ENCODE measurements at places on chromosomes 5 and 9.

DNA sequence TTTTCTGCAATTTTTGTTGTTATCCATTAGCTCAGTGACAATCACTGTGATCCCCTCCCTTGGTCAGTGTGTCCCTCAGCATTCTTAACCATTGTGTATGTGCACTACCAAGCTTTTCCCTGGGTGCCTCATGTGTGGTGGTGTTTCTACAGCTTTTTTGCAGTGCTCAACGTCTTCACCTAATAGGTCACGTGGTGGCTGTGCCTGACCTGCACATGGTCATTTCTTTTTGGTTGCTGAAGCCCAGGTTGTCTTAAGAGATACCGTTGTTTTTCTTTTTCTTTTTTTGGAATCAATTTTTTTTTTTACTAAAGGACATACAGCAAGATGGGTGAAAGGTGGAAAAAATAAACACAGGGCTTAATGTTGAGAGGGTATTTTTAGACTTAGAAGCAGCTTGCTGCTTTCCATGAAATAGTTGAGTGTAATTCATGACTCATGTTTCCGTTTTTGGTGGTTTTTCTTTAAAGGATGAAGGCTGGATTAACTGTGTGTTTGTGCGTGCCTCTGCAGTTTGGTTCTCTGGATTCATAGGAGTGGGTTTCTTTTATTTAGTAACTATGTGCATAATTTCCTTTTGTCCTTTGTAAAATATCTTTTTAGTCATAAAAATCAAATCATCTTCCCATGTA lies 22.2 kb downstream of the SH3GL2 start:
- DNase-seq = peak; percentile 48

DNA sequence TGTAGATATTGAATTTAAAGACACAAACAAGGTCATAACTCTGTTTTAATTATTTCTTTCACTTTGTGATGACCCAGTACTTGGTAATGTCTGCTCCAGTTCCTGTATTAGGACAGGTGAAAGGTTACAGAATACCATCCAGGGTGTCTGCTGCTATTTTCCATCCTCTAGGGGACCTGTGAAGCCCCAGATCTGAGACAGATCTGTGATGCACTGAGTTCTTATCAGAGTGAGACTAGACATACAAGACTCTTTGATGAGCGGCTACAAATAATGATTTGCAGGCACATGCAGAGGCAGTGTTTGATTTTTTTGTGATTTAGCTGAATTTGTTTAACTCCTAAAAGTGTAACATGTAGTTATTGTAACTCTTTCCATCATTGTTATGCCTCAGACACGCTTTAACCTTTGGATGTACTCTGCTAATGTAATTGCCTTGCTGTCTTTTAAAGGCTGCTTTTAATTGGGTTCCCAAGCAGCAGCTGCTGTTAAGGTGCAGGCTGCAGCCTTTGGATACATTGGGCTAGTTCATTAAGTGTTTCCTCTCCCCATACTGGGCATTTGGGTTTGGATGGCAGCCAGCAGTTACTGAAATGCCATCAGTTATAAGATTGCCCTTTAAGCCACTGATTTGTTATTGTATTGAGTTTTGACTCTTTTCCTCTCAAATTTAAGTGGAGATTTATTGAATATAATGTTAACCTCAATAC lies 63.3 kb downstream of the RASGRF2 start:
- no peak for DNase-seq

DNA sequence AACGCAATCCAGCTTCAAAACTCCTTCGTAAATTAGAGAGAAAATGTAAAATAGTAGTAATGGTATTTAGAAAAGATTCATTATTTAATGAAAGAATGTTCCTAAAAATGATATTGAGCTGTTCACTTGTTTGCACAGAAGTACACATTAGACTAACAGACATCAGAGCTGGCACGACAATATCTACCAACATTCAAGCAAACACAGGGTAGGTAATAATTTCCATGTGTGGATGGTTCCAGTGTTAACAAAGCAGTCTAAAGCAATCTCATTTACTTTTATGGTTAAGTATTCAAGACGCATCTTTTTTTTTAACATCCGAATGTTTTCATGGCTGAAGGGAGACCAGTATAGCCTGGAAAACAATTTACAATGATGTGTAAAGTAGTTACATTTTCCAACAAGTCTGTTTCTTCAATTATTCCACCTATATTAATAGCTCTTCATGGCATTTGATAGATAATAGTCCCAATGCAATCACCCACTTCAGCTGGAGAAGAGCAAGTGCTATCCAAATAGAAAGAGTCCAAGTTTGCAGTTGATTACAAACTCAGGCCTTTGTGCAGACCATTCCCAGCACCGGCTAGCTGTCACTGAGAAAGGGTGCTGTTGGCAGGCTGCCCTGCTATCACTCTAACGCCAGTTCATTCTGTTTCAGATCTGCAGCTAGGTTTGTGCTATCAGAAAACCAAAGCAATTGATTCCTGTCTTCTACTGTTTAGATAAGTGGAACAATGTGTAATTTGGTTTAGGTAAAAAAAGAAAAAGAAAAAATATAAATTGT lies 458.8 kb downstream of the DTWD2 start:
- DNase-seq = no peak

DNA sequence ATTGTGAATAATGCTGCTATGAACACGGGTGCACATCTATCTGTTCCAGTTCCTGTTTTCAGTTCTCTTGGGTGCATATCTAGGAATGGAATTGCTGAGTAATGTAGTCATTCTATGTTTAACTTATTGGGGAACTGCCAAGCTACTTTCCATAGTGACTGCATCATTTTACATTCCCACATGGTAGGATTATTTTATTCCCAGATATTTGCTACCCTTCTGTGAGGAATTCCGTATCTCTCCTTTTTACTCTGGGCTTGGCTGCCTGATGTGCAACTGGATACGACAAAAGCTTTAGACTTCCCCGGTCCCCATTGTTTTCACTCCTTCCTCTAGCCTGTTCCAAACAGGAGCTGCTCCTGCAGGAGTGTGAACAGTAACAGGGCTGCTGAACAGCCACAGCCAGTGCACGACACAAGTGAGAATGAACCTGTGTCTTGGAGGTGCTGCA lies 7.2 kb downstream of the TAS2R1 start:
- DNase-seq = peak; percentile 77

DNA sequence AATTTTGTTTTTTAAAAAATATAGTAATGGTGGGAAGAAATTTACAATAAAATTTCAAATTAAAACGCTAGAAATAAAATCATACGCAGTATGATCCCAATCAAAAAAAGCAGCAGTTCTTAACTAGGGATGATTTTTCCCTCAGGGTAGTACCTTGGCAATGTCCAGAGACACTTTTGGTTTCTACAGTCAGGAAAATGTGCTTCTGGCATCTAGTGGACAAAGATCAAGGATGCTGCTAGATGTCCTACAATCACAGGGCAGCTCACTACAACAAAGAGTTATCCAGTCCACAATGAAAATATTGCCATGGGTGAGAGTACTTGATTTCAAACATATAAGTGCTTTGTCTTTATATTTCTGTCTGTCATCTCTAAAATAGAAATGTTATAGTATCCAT lies 400.2 kb upstream of the SGCD start:
- no peak for DNase-seq

GRCh38 chr5:346229-346935 lies 24.9 kb downstream of the AHRR start:
- no peak for DNase-seq

DNA sequence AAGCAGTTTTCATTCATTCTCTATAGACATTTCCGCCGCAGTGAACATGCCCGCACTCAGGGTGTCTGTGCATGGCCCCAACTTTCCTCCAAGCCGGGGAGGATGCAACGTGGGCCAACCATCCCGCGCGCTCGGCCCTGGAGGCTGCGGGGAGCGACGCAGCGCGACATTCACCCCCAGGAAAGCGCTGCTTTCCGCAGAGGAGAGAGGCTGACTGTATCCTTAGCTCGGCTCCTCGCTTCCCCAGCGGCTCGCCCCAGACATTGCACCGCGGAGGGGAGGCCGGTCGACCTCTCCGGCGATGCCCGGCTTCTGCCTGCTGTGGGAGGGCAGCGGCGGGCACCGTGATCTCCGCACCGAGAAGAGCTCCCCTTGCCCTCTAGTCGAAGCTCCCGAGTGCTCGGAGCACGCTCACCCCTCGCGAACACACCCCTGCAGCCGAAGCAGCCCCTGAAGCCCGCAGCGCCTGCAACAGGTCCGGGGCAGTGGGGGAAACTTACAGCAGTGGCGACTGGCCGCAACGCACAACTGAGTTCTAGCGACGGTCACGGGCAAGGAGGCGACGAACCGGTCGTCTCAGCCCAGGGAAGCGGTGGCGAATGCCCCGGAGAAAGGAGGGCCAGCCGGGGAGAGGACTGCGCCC lies 600 bp downstream of the ENC1 start:
- DNase-seq = no peak

- no peak for DNase-seq
Observed at GRCh38 chr5:60997721-60998120, 52.7 kb downstream of the NDUFAF2 start.

DNA sequence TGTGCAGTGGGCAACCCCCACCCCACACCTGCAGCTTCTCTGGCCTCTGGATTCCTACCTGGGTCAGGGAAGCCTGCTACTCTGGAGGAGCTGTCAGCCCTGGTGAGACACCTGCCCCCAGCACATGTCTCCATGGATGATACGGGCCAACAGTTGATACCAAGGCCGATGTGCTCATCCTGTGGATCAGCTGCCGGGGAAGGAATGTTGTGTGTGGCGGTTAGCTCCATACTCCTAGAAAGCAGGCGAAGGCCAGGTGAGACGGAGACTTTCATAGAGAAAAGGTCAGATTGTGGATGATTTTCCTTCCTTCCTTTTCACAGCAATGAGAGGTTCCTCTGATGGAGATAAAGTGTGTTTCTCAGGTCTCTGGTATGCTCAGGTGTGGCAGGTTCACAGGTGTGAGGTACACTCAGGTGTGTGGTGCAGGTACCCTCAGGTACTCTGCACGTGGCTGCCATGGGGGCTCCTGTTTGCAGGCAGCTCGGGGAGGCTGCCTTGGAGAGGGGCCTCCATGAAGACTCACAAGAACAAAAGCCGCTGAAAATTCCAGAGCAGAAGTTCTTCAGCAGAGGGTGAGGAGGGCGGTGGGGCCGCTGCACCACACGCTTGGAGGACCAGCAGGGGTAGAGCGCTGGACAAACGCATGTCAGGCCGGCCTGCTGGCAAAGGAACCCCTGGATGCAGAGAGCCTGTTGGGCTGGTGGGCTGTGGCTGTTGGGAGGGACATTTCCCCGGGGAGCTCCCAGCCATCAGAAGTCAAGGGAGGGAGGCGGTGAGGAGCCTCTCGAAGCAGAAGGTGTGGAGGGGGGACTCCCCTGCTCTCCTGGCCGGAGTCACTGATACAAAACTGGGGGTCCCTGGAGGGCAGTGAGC lies 5.1 kb upstream of the AHRR start:
- no peak for DNase-seq

DNA sequence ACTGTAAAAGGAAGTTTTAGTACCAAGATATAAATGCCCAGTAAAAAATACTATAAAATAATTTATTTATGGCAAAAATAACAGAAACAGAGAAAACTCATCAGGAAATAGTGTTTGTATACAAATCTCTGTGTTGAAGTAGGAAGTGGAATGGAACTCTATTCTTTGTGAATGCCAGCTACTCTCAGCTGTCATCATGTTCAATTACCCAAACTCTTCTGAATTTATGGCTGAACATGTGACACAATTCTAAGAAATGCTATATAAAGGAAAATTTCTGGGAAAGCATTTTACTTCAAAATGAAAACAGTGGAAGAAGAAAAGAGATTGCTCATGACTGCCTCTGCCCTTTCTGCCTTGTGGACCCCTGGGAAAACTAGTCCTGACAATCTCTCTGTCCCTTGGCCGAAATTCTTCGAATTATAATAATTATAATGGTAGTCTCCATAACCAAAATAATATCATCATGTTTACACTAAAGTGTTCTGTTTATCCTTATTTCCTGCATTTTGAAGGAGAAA lies 522.3 kb upstream of the ST8SIA4 start:
- DNase-seq = no peak

DNA sequence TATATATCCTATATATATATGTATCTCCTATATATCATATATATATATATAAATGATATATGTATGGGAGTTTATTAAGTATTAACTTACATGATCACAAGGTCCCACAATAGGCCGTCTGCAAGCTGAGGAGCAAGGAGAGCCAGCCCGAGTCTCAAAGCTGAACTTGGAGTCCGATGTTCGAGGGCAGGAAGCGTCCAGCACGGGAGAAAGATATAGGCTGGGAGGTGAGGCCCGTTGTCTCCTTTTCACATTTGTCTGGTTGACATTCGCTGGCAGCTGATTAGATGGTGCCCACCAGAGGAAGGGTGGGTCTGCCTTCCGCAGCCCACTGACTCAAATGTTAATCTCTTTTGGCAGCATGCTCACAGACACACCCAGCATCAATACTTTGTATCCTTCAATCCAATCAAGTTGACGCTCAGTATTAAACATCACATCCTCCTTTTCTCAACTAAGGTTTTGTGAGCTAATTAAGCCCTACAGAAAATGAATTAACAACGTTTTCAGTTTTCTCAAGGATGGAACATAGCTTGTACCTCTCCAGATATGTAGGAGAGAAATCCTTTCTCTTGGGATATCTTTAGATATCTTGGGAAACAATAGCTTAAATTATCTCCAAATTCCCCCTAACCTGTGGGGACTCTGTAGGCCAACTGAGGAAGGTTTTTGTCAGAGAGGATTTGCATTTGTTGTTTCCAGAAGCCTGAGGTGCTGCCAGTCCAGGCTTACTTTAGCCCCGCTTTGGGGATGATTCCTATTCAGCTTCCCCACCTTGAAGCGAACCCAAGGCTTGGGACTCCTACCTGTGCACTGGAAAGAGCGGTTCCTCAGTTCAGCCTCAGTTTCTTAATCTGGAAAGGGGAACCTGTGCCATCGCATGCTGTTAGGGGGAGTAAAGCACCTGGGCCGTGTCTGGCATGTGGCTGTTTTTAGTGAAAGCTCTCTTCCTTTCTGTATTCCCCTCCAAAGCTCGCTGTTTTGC lies 163.2 kb downstream of the CACNA1B start:
- no peak for DNase-seq

GRCh38 chr9:127267793-127268525 lies 3.4 kb downstream of the GARNL3 start:
- DNase-seq = no peak

- no peak for DNase-seq
Observed at GRCh38 chr9:37030611-37030939, 3.5 kb downstream of the PAX5 start.

GRCh38 chr5:150159741-150160179 lies 4.1 kb upstream of the PDGFRB start:
- DNase-seq = no peak

GRCh38 chr9:31912636-31913035 lies 471.8 kb upstream of the ACO1 start:
- DNase-seq = no peak
